LoVo (cell line): ENCODE measurements at places on chromosomes 13 and 19.

GRCh38 chr13:98994080-98994479, 16.2 kb upstream of the DOCK9 start:
- DNase-seq: no peak

GRCh38 chr13:75010941-75011340, 471.0 kb downstream of the TBC1D4 start:
- no peak for DNase-seq

GRCh38 chr19:10104665-10105508, 1.3 kb upstream of the PPAN start:
- DNase-seq: no peak

- DNase-seq: no peak
Measured at GRCh38 chr19:28393574-28394336, 819.2 kb downstream of the UQCRFS1 start.

DNA sequence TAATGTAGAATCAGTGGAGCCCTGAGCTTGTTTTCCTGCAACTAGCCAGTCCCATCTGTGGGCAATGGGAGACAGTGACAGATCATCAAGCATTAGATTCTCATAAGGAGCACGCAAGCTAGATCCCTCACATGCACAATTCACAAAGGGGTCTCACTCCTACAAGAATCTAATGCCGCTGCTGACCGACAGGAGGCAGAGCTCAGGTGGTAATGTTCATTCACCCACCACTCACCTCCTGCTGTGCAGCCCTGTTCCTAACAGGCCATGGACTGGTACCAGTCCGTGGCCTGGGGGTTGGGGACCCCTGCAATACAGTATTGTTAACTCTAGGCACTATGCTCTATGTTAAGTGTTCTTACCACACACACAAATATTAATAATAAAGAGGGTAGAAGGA, 362.8 kb downstream of the RBM26 start:
- DNase-seq: no peak

DNA sequence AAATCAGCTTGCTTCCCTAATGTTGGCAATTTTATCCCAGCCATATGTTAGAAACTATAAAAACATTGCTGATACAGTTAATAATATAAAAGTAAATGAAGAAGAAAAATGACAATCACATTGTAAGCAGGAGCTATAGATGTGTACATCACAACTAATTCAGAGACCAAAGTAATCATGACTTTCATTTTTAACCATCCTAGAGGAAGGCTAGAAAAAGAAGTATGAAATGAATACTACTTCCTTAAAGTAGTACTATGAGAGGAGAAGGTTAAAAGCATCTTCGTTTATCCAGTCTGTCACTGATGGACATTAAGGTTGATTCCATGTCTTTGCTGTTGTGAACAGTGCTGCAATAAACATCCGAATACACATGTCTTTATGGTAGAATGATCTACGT, 135.5 kb downstream of the IRS2 start:
- no peak for DNase-seq

DNA sequence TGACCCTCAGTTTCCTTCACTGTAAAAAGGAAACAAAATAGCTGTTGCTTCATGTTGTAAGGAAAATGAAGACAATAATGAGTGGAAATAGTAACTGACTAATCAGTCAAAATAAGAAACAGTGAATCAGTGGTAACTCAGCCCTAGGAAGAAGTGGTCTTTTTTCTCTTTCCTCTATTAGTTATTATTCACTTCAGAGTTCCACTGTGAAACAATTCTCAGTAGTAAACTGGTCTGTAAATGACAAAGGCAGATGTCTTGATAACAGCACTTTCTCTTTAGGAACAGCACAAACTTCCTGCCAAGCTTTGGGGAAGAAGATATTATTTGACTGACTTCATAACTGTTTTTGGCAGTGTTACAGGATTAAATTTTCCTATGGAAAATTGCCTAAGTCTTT, 600.5 kb upstream of the KLHL1 start:
- DNase-seq: no peak

- peak; percentile 63 for DNase-seq
Measured at GRCh38 chr19:29714953-29715700, at the start of gene C19orf12. C19orf12 (minus strand) TSS chr19:29715261; CDS start chr19:29708413, 6,848 bp downstream.

DNA sequence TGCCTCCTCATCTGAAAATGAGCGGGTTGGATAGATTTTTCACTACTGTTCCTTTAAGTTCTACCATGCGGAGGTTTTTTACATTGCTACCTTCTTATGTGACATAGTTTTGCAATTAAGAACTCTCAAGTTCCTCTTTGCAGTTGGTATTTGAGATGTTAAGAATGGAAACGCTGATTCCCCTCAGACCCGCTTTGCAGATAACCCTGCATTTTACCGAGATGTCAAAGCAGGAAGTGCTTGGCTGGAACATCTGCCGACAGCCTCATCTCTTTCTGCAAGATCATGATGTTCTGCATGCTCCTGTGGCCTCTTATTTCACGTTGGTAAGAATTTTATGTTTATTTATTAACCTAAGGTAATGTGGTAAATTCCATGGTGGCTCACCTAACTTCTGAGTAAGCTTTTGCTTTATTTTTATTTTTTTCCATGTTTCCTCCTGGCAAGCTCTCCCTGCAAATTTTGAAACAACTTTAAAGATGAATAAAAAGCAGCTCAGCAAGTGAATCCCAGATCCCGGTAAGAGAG, 22.5 kb downstream of the PABPC3 start:
- DNase-seq: no peak

DNA sequence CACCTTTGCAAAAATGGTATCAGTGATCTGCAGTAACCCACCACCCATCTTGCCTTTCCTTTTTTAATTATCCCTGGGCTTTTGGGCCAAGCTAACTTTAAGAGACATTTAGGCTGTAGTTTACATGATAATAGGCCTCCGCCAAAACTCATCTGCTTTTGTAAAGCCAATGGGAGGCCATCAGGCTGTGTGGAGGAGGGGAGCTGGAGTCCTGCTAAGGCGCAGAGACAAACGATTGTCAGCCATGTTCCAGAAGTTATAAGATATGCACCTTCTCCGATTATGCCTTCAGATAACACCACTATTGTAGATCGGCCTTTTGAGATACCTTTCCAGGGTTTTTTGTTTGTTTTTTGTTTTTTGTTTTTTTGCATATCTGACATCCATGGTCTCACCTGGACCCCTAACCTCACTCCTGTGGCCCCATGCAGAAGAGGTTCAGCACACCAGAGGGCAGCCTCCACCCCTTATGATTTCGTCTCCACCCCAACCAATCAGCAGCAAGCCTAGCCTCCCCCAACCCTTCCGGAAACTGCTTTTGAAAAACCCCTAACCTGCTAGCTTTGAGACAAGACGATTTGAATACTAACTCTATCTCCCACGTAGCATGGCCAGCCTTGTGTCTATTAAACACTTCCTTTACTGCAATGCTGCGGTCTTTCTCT, 113.9 kb upstream of the UBL3 start:
- no peak for DNase-seq

DNA sequence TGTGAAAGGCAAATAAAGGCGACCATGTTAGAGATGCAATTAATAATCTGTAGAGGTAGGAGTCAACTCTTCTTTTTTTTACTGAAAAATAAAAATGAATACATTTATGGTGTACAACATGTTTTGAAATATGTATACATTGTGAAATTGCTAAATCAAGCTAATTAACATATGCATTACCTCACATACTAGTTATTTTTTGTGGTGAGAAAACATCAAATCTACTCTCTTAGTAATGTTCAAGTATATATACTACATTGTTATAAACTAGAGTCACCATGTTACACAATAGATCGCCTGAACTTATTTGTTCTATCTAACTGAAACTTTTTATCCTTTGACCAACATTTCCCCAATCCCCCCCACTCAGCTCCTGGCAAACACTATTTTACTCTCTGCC, 143.2 kb downstream of the POU4F1 start:
- no peak for DNase-seq
